ENCODE measurements at places on chromosomes 12 and 14.

DNA sequence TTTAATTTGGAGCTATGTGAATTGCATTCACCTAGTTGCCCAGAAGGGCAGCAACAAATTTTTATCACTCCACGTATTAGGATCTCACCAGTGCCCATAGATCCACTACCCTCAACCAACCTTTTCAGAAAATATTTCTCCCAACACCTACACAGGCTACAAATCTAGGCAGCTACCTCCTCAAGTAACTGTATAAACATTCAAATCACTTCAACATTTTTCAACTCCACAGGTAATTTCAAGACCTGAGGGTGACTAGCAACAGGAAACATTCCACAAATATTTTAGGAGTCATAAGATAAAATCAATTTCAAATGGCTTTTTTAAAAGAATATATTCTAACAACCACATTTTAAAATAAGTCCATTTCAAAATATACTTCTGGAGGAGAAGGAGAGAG, 12.9 kb downstream of the PHLDA1 start:
- no peak for DNase-seq

- DNase-seq, result no peak
Observed at GRCh38 chr12:49583366-49584094, 15.6 kb upstream of the MCRS1 start.

- DNase-seq, result no peak
Observed at GRCh38 chr14:103662029-103662428, 33.0 kb downstream of the KLC1 start.

DNA sequence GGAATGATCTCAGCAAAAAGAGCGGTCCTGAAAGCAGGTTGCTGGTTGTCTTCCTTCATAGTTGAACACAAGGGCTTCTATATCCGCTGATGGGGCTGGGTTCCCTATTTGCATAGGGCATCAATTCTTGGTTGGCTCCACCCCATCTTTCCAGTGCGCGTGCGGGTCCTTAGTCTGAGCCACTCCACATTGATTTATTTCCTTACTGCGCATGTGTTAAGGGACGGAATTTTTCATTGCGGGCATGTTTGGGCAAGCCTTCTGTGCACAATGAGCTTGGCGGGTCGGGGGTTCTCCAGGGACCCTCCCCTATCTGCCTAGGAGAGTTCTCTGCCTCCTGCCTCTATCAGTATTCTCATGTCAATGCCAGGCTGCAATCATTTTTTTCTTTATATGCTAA, 21.2 kb upstream of the DLGAP5 start:
- no peak for DNase-seq

GRCh38 chr12:68636268-68636667, 25.6 kb downstream of the RAP1B start:
- DNase-seq, result no peak

DNA sequence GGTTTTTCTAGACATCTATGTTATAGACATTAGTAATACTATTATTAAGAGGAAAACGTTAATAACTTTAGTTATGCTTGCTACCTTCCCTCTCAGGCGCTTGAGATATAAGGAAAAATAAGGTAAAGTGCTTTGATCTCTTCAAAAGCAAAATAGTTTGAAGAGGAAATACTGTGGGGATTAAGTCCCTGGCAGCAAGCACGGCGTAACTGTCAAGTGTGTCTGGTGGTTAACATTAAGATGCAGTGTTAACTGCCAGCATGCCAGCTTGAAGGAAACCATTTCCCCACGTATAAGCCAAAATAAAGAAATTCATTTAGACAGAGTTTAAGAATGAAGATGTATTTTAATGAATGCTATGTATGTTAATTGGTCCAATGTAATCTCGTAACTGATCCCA, 31.8 kb downstream of the PELI2 start:
- DNase-seq, result no peak

DNA sequence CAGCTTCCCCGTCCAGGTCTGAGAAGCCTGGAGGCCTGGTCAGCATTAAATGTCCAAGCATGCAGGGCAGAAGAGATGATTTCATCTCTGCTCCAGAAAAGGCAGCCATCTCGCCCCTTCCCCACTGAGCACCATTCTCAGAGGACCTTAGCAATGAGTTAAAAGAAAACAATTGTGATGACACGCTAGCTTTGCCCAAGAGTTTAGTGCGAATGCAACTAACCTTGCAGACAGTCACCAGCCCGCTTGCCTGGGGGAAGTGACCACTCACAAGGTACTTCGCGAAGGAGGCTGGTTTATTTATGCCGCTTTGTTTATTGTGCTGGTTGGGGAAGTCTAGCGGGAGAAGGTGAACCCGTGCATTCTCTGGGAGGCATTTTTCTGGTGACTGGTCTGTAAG, 170.7 kb downstream of the RBM19 start:
- no peak for DNase-seq

DNA sequence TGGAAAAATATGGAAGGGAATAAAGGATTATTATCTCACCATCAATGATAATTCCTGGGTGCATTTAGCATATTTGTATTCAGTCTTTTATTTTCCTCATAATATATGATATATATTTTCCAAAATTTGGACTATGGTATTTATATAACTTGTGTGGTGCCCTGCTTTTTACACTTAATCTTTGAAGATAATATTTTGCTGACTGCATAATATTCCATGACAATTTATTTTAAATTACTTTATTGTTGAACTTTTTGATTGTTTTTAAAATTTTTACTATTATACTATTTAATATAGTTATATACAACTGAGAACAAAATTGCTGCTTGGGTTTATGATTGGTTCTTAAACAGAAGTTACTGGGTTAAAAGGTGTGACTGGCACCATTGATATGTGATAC, 212.3 kb downstream of the TTC6 start:
- no peak for DNase-seq

GRCh38 chr12:101891462-101891971, 14.1 kb downstream of the DRAM1 start:
- no peak for DNase-seq

GRCh38 chr12:66541426-66541825, 137.4 kb downstream of the GRIP1 start:
- DNase-seq, result no peak

GRCh38 chr12:27806259-27806658, 26.2 kb upstream of the MANSC4 start:
- no peak for DNase-seq

- DNase-seq, result no peak
Observed at GRCh38 chr14:85556267-85556666, 26.3 kb downstream of the FLRT2 start.

GRCh38 chr14:88554457-88555286, at the start of gene PTPN21:
Gene PTPN21, minus strand, starts transcription at chr14:88555007. Its CDS starts 4,590 bp downstream, at chr14:88550417.
- DNase-seq, result no peak

DNA sequence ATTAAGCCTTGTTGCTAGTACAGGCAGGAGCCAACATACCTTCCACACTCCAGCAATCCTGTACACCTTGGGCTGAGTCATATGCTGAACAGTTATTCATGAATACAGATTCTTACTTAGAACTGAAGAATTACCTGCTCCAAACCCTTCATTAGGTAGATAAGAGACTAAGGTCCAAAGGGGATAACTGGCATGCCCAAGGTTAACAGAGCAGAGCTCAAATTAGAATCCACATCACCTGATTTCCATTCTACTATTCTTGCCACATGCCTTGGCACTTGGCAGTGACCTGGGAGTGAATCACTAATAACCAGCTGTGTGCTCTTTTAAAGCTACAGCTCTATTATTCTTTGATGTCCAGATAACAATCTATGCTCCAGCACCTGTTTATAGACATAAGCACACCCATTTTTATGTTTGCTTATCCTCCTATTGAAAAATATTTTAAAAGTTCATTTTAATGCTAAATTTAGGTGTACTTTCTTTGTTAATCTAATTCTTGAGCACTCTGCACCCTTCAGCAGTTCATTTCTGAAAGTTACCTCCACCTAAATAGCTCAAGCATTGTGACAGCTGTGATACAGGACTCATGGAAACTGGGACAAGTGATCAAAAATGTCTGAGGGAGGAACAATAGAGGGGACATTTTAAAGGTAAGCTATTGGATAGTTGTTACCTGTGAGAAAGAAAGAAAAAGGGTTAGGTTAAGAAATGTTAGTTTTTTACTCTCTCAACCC, 19.4 kb downstream of the LPCAT3 start:
- DNase-seq, result no peak

DNA sequence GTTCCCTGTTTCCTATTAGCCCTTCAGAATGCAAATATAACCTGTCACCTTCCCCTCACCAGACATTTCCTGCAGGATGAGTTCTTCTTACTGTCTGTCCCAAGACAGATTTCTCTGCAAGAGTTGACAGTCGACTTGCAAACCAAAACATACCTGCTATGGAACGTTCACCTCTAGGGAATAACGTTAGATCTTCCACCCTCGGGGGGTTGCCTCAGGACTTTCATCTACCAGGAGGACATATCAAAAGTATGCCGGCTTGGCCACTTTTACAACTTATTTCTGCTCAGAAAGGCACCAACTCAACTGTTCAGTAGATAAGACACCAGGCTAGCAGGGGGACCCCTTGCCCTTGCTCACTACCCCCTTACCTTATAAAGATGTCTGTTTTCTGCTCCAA, 92.5 kb downstream of the DAAM1 start:
- DNase-seq, result no peak

DNA sequence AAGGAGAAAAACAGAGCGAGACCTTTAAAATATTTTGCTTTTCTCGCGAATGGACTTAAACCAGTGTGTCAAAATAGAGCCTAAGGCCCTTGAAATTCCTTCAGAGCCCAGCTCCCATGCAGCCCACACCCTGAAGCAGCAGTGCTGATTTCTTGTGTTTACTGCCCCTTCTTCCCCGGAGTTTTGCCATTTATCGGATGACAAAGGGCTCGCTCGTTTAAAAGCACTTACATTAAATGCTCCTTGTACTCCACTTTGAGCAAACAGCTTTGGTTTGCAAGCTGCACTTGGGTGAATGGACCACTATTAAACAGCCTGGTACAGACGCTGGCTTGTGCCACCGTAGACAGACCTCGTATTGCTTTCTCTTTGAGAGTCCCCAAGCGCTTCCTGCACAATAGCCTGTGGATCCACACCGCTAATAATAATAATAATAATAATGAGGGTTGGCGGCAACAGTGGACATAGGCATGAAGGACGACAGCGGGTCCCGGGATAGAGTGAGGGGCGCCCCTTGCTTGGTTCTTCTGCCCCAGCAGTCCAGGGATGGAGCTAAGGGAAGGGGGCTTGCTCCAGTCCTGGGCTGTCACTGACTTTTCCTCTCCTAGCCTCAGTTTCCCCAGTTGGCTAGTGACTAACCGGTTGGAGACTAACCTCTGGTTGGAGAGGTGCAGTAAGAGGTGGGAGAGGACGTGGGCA, 6.6 kb downstream of the DLK1 start:
- no peak for DNase-seq

DNA sequence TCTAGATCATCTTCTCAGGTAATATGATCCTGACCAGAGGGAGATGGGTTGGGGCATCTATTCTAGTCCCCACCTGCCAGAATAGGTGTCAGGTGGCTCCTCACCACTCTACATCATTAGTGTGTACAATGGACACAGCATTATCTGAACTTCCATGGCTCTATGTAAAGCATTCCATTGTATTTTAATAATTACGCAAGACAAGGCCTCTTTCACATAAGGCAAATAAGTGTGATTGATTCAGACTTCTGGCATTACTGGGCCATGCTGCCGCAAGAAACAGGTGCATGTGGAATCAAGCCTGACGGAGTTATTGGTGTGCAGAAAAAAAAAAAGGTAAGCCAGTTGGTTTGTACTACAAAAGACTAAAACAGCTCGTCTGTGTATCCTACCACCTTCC, 3.1 kb upstream of the DDHD1 start:
- no peak for DNase-seq

DNA sequence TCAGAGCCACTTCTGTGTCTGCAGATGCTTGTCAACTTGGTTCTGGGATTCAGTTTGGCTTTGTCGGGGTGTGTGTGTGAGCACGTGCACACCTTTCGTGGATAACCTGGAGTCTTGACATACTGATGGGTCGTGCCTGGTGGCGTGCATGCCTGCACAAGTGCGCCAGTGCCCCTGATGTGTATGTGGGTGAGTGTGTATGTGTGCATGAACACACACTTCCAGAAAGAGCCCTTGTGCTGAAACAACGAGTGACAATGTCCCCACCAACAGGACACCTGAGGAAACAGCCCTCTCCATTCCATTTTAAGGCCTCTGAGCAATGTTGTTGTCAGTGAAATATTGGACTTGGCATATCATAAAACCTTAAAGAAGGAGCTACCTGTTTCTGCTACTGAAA, 53.9 kb downstream of the SMUG1 start:
- no peak for DNase-seq

GRCh38 chr12:26298785-26299621, 103.6 kb downstream of the SSPN start:
- no peak for DNase-seq

GRCh38 chr14:92462568-92462967, 51.0 kb upstream of the RIN3 start:
- DNase-seq, result no peak

DNA sequence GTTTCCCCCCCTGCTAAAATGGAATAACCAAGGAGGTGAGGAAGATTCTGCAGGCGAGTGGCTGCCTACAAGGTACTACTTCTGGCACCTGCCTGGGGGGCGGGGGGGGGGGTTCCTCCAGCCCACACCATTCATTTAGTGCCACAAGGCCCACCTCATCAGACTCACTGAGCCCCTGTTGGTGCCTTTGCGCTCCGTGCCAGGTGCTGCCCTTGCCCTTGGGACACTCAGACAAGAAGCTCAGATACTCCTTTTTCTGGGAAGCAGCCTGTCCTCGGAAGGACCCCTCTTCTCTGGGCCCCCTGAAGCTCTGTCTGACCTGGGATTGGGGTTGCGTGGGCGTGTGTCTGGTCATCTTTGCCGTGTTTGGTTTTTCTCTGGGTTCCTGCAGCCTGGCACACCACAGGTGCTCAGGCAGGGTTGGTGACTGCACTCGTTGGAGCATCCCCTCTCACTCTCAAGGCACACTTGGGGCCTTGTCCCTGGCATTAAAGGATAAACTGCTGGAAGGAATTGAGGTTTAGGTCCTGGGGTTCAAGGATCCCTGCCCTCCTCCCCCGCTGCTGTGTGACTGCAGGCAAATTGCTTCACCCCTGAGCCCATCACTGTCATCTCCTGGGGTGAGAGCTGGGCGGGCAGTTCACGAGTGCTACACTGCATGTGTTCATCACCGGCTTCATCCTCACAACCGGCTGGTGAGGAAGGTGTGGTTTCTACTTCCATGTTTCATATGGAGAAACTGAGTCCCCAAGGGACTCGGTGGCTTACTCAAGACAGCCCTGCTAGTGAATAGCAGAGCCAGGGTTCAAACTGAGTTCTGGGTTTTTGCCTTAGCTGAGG, 16.9 kb downstream of the FAM222A start:
- DNase-seq, result no peak

GRCh38 chr12:105548626-105549025, 218.1 kb downstream of the C12orf75 start:
- no peak for DNase-seq

GRCh38 chr12:104299842-104300481, 3.6 kb upstream of the EID3 start:
- no peak for DNase-seq

GRCh38 chr12:59716043-59716442, 120.2 kb downstream of the SLC16A7 start:
- no peak for DNase-seq

DNA sequence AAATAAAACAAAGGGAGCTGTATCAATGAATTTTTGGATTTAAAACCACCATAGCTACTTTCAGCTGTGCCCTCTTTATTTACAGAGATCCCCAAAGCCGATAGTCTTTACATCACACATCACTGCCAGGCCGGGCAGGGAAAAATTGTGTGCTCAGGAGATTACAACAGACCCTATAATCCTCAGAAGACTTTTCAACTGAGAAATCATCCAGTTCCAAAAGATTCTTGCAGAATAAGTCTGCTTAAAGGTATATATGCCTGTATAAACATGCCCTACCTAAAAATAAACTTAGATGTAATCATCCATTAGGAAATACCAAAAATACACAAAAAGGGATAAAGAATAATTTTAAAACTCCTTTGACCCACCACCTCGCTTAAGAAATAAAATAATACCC, 70.1 kb upstream of the MAP1LC3B2 start:
- no peak for DNase-seq
